ENCODE measurements at places on chromosomes 5 and 9.

DNA sequence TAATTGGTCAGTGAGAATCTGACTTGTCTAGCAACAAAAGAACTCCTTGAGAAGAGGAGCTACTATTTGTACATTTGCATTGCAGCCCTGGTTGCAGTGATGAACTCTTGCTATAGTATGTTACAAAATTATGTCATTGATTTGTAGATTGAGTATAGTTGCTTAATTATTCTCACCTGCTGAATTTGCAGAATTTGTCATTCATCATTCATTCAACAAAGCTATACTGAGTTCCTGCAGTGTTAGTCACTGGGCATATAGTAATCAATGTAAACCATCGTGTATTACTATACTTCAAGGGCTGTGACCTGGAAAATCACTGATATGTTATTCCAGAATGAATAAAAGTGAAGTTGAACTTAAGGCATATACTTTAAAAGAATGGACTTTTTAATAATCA lies 50.1 kb downstream of the SLC1A3 start:
- no peak for DNase-seq

DNA sequence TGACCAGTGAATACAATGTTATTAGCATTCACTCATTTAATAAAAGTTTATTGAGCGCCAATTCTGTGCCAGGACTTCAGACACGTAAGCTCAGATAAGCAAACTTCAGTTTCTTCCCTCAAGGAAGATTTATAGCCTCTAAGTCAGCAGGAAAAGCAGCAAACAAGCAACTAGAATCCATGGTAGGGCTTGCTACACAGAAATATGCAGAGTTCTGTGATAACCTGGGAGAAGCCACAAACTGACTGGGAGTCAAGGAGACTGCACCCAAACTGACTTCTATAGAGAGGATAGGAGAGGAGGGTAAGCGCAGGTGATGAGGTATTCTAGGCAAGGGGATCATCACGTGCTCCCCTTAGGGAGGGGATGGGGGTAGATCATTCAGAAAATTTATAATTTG lies 1.4 kb upstream of the OGN start:
- no peak for DNase-seq

- no peak for DNase-seq
Measured at GRCh38 chr5:145340099-145340498, 495.0 kb downstream of the PRELID2 start.

GRCh38 chr9:94632737-94633136 lies 6.6 kb downstream of the FBP1 start:
- DNase-seq: no peak

GRCh38 chr9:129284607-129285291 lies 106.7 kb upstream of the IER5L start:
- peak; percentile 41 for DNase-seq

- no peak for DNase-seq
Measured at GRCh38 chr5:91118796-91119195, 264.3 kb downstream of the ARRDC3 start.

- DNase-seq: no peak
Measured at GRCh38 chr5:80216096-80216495, 39.8 kb downstream of the SERINC5 start.

DNA sequence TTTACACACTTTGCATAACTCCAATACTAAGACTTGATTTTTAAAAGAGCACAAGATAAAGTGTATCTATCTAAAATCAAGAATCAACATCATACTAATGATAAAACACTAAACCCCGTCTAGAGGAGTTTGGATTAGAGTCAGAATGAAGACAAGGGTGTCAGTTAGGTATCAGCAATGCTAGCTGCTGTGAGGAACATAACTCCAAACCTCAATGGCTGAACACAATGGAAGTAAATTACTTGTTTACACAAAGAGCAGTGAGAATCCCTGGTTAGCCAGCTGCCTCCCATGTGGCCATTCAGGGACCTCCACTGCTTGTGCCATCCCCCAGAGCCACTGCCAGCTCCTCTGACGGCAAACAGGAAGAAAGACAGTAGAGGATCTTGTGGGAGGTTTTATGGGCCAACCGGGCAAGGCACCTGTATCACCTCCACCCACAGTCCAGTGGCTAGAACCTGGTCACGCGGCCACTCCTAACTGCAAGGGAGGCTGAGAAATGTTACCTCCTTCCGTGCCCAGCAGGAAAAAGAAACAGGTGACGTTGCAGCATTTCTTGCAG lies 24.0 kb upstream of the GRHPR start:
- no peak for DNase-seq

DNA sequence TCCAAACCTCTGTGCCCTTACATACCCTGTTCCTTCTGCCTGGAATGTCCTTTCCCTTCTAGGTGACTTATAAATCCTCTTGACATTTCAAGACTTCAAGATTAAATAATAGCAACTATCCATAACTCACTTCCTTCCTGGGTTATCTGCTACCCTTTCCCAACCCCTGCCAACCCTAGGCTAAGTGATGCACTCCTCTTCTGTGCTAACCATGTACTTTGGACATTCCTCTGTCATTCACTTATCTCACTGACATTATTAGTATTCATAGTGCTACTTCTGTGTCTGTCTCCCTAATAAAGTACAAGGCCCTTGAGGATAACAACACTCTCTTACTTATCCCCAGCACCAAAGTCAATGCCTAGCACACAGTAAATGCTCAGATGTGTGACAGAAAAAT lies 307.1 kb downstream of the ENC1 start:
- DNase-seq: no peak

- DNase-seq: no peak
Measured at GRCh38 chr5:107393851-107394250, 276.9 kb downstream of the EFNA5 start.

DNA sequence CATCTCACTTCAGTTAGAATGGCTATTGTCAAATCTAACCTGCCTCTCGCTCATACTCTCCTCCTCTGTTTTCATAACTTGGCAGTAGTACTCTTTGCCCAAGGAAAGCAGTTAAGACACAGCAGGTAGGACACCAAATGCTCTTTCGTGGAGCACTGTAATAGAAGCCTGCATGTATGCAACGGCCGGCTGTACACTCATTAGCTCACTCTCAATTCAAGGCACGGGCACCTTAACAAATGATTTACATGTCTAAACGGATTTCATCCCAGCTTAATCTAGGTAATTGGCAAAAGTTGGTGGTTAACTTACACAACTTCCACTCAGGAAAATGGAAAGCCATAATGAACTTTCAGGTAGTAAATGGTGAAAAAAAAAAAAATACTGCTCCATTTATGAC lies 14.9 kb downstream of the DEPDC1B start:
- DNase-seq: no peak

DNA sequence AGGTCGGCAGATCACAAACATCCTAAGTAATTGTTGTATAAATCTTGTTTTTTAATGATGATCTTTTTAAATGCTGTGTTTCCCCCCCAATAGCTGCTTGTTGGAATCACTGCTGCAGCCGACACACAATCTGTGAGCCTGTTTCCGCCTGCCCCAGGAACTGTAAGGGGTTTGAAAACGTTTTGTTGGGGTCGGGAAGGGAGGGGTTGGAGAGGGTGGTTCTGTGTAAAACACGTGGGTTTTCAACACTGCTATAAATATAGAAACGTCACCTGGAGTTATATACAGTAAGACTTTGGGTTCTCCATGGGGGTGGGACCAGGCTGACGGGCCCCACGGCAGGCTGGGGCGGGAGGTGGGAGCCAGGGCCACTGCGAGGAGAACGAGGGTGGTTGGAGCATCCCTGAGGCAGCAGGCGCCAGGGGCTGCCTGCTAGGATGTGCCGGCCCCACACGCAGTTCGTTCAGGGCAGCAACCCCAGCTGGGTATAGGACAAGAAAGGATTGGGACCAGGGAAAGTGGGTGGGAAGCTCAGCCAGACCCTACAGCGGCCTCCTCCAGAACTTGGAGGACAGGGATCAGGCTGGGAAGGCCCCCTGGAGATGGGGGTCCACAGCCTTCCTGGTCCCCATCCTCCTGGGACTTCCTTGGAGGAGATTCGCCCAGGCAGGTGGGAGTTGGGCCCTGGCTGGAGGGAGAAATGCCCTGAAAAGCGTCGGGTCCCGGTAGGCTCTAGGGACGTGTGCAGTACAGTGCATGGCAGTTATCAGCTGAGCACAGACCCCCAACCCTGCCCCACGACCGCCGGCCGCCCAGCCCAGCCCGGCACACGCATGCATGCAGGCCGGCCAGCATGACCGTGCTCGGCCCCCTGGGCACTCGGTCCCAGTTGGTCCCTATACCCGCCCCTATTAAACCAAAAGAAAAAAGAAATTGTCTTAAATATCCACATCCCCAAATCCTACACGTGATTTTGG lies 9.7 kb downstream of the RNF44 start:
- DNase-seq: no peak

DNA sequence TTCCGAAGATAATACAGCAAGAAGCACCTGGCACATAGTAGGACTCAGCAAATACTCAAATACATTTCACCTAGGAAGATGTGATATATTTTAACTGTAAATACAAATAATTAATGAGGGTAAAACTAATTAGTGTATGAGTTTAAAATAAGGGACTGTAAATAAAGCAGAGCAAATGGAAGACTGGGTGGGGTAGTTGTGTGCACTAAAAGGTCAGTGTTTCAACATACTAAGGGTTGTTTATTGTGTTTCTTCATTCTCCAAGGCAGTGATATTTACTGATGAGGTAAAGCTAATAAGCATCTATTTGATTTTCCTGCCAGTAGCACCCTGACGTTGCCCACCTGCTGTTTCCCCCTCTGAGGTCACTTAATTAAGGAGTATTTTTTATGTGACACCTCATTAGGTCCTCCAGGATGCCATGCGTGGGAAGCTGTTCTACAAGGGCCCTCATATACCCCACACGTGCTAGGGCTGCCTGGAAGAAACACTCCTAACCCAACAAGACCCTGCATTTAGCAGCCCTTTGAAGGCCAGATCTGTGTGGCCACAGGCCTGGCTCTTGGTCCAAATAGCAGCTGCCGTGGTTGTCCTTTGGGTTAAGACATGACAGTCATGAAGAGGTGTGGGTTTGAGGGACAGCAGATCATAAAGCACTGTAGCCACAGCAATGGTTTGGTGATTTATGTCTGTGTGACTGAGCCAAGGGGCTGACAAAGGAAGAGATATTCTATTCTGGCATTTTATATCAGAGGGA lies 97.5 kb upstream of the RPS23 start:
- DNase-seq: no peak

DNA sequence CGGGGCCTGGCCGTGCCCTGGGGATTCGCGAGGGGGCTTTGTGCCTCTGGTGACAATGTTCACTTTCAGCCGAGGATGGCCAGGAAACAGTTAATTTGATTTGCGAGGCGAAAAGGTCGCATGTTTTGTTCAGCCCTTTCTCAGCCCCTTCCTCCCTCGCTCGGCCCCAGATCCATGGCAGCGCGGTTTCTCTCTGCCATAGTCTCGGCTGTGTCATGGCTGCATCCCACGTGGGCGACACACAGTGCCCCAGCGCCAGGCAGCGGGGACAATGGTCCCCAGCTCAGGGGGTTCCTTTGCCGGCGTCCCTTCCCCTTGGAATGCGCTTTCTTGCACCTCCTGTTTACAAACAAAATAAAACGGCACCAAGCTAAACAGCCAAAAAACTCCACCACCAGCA lies 370.3 kb upstream of the IRX2 start:
- peak; percentile 69 for DNase-seq

DNA sequence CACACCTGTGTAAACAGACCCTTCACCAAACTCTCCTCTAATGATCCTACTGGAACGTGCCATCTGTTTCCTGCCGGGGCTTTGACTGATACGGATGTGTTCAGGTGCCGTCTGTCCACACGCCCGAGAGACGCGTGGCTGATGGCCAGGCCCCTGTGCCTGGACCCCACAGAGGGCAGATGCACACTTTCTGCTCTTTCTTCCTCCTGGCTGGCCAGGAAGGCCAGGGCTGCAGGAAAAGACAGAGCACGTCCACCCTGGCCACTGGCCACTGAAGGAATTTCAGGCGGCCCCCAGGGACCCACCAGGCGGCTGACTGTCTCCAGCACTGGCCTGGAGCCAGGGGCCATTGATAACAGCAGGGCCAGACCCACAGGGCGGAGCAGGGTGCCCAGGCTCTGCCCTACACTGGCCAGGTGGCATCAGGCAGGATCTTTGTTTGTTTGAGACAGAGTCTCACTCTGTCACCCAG lies 3.6 kb upstream of the ENG start:
- no peak for DNase-seq

DNA sequence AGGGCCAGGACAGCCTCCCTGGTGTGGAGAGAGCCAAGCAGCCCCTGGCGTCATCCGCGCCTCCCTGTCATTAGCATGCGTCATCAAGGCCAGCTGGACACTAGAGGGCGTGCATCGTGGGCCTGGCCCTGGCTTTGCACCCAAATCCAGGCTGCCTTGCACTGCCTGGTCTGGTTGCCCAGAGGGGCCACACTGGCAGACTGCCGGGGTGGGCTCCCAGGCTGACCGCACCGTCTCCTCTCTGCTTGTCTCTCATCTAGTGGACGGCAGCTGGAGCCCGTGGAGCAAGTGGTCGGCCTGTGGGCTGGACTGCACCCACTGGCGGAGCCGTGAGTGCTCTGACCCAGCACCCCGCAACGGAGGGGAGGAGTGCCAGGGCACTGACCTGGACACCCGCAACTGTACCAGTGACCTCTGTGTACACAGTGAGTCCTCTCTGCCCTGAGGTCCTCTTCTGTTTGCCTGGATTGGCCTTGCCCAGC lies 29.0 kb downstream of the HK3 start:
- DNase-seq: peak; percentile 85

GRCh38 chr5:149310947-149311658 lies 34.2 kb upstream of the GRPEL2 start:
- no peak for DNase-seq

- DNase-seq: no peak
Measured at GRCh38 chr5:66608501-66608900, 12.3 kb downstream of the MAST4 start.

DNA sequence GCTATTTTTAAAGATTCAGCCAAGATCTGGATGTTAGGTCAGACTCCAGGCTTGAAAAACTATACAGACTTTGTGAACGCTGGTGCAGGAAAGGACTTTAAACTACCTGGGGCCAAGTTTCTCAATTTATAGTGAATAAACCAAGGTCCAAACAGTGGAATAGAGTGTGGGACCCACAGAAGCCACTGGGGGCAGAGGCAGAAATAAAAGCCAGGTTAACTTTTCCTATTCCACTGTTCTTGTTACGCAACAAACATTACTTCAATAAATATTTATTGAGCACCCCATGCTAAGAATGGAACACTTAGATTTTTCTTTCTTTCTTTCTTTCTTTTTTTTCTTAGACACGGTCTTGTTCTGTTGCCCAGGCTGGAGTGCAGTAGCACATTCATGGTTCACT lies 11.0 kb upstream of the HAVCR1 start:
- DNase-seq: no peak

Data from ecto neural progenitor cell (in vitro differentiated cells).